Bone marrow (tissue), 2 donors: ENCODE measurements at places on chromosomes 12 and 14.

- no peak for DNase-seq
Measured at GRCh38 chr14:49975276-49975675, 82.4 kb downstream of the ARF6 start.

GRCh38 chr14:81990312-81990761, 456.7 kb upstream of the SEL1L start:
- DNase-seq: peak; percentile 21

DNA sequence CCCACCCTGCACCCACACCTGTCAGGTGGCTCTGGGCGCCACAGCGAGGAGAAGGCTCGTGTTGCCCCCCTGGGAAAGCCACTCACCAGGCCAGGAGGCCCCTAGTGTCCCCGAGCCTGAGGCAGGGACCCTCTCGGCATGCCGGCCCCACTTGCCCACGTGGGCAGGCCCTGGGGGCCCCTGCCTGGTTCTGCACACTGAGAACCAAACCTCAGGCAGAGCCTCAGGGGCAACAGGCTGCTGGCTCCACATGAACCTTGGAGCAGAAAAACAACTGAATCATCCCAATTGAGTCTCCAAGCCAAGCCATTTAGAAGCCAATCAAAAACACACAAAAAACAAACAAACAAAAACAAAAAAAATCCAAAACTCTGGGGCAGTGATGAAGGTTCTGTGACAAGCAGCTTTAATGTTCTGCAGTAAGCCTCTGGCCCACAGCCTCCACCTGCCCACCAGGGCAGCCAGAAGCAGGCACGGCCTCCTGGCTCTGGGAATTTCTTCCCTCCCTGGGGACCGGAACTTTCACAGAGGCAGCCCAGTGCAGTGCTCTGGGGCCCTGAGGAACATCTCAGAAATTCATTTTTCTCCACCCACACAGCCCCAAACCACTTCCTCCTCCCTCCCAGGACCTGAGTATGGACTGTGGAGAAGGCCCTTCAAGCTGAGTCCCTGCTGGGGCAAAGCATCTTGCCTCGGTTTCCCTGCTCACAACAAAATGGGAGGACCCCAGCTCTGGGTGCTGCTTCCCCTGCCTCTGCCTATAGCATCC, 90.2 kb downstream of the CHGA start:
- no peak for DNase-seq

GRCh38 chr12:109932878-109933503, 32.9 kb downstream of the TCHP start:
- no peak for DNase-seq

DNA sequence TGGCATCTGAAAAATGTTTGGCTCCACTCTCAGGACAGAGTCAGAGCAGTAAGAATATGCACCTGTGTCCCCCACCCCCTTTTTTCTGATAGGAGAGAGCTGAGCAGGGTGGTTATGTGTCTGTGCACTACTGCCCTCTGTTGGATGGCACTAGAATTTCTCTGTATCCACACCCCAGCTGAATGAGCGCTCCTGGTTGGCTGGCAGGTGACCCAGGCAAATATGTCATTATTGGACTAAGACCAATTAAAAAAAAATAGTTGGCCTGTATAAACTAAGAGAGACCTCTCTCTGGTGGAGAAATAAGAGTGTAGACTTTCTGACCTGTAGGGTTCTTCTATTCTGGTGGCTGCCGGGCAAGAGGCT, 107.0 kb downstream of the PTCSC3 start:
- DNase-seq: no peak

- DNase-seq: no peak
Measured at GRCh38 chr14:104798300-104799243, 2.3 kb upstream of the ZBTB42 start.

GRCh38 chr12:14416658-14417057, 51.2 kb downstream of the ATF7IP start:
- DNase-seq: no peak

DNA sequence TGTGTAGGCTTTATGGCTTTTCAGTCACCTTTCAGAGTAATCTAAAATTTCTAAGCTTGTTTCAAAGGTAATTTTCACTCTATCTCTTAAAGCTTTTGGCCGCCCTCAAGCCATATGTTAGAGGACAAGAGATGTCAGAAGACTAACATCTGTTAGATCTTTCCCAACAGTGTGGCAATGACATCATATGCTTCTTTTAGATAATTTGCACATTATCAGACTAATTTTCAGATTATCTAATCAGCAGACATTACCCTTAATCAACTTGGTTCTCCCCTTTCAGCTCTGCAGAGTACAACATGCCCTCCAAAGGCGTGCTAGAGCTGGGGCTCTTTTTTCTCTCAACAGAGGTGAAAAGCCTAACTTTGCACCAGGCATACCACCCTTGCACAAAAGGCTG, 207.1 kb downstream of the DPF3 start:
- no peak for DNase-seq

- DNase-seq: no peak
Measured at GRCh38 chr14:105091054-105091516, 25.9 kb upstream of the GPR132 start.

DNA sequence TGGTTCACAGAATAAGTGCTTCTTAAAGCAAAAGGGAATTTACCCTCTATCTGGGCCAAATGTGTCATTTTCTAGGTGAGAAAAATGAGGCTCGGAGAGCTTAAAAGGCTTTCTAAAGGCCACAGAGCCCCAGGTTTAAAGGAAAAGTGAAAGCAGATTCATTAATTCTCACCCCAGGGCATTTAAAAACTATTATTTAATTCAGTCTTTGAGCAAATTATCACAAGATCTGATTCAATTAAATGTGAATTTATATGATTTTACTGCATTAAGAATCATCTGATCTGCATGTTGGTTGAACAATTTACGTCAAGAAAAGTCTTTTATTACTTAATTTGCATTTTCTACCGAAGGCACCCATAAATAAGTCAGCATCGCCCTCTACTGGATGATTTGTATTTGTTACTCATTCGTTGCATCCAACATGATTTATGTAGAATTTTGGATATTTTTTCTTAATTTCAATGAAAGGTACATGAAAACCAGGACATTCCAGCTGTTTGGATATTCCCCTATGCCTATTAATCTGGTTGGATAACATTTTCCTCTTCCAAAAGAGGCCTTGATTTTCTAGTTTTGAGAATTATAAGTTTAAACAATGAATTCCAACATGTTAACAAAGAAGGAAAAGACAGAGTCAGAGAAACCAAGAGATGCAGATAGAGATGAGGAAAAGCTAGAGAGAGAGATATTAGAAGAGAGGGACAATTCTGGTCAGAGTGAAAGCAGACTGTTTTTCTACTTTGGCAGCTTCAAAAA, 19.1 kb upstream of the DHRS7 start:
- DNase-seq: peak; percentile 75

- no peak for DNase-seq
Measured at GRCh38 chr14:75282170-75282554, 3.5 kb downstream of the FOS start.

- DNase-seq: no peak
Measured at GRCh38 chr12:50562520-50563433, 58.0 kb downstream of the DIP2B start.

- DNase-seq: no peak
Measured at GRCh38 chr14:24888532-24888931, 161.4 kb downstream of the STXBP6 start.

GRCh38 chr14:68716698-68717097, 76.2 kb downstream of the ZFP36L1 start:
- DNase-seq: no peak

GRCh38 chr12:89552376-89552775, 26.5 kb upstream of the POC1B start:
- no peak for DNase-seq
